HT1080 (cell line): ENCODE measurements at places on chromosomes 2 and 18.

GRCh38 chr18:366466-367061, 98.7 kb upstream of the THOC1 start:
- no peak for DNase-seq

- DNase-seq: peak; percentile 21
Measured at GRCh38 chr2:23436346-23437098, 51.5 kb downstream of the KLHL29 start.

DNA sequence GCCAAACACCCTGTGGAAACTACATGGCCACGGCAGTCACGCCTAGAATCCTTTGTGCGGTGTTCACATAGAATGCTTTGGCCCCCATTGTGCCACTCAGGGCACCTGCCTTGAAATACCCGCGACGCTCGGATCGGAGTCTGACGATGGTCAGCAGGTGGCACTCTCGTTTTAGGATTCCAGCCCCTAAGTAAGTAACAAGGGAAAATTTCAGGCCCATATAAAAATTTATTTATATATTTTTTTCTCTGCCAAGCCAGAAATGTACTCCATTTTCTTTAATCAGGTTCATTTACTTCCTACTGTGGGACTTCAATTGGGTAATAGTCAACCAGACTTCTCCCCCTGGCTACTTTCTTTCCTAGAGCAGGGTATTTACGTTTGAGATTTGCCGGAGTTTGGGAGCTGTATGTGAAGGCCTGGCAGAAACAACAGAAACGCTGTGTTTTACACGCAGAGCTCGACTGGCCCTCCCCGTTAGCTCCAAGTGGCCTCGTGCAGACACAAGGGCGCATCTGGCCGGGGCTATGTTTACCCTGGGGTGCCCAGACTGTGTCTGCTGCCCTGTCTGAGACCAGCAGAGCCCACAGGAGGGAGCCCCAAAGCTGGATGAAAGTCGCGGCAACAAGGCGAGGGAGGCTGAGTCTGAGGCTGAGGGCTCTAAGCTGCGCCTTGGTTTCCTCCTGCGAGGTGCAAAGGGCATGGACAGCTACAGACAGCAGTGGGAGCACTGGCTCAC, 41.6 kb downstream of the LRRC30 start:
- peak; percentile 62 for DNase-seq

GRCh38 chr18:67265464-67266245, 250.9 kb downstream of the DSEL start:
- peak; percentile 86 for DNase-seq

DNA sequence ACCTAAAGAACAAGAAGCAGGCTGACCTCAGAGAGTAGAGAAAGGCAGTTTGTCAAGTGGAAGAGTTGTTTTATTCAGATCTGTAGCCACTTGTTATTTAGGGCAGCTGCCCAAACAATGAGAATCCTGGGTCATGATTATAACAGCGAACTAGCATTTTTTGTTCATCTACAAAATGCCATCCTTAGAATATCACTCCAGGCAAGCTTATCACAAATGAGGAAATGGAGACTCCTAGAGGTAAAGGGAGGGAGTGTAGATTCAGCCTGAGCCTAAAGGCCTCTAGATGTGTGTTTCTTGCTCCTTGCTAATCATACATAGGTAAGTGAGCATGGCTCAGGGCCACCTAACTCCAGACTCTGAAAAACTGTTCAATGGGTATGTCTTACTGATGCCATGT, 126.1 kb downstream of the HNMT start:
- peak; percentile 57 for DNase-seq

- DNase-seq: no peak
Measured at GRCh38 chr2:133651861-133652260, 83.6 kb upstream of the NCKAP5 start.

- DNase-seq: no peak
Measured at GRCh38 chr2:122186761-122187222, 431.3 kb downstream of the TSN start.

- DNase-seq: peak; percentile 38
Measured at GRCh38 chr2:237774811-237775553, 23.6 kb upstream of the RBM44 start.

- peak; percentile 70 for DNase-seq
Measured at GRCh38 chr2:10412380-10412779, 35.7 kb downstream of the ODC1 start.

DNA sequence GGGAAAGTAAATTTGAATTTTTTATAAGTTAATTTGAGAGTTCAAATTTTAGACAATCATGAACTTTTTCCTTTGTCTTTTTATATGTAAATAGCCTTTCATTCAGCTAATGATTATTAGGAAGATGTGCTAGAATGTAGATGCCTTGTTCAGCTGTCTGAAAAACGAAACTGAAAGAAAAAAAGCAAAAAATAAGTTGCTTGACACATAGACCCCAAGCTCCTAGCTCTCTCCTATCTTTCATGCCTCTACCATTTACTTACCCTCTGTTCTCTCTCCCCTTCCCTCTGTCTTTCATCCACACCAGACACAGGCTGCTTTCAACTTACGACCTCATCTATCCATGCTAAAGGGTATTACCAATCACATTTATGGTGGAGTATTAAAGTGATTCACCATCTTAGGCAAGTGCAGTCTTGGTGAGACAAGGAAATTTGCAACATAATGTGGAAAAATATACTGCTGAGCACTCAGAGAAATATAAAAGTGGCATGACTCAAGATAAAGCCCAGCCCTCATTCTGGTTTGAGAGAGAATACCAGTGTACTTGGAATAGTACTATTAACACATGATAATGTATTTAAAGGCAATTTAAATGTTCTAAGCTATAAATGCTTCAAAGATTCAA, 425.6 kb downstream of the SUCLG1 start:
- DNase-seq: no peak

DNA sequence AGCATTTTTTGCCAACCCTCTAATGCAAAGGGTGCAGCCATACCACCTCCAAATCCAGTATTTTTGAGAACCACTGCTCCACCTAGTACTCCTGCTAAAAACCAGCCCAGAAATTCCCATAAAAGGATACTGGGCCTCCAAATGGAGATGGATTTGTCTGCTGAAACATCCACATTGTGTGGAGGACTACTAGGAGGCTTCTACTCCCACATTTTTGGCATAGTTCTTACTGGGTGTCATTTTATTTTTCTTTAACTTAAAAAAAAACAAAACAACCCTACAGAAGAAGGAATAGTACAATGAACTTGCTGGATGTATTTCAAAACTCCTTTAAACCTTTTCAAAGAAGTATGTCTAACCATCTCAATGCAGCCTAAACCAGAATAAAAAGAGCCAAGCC, 219.2 kb downstream of the SRBD1 start:
- DNase-seq: no peak

DNA sequence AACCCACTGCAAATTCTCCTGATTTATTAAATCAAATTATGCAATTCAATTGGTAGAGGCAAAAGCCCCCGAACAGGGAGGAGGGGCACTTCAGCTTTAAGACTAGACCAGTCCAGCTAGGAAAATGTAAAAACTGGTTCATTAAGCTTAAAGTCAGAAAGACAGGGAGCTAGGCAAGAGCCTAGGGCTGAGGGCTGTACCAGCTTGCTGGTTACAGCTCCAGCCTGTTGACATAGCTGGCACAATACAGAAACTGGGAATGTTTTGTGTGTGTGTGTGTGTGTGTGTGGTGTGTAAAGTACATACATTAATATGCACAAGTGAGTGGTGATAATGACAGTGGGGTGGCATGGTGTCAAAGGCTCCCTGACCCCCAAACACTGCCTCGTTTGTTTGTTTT, 307.0 kb upstream of the CELF4 start:
- no peak for DNase-seq

- peak; percentile 97 for DNase-seq
Measured at GRCh38 chr2:10405448-10405847, 42.7 kb downstream of the ODC1 start.

DNA sequence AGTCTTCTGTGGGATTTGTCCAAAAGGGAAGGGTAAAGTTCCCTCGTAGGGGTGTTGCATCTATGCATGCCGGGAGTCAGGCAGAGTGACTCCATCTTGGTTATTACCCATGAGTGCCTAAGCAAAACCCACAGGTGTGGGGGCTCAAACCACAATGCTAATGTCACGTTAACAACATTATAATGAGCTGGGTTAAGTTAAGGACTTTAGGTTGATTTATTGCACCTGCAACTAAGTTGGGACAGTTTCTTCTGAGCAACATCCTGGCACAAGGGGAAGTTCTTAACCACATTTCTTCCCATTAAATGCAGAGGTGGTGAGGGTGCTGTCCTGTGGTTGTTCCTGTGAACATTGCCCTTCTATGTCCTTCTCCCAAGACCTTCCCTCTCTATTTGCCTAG, 1596.8 kb upstream of the SLC39A10 start:
- DNase-seq: no peak

- no peak for DNase-seq
Measured at GRCh38 chr2:160859096-160859495, 301.1 kb upstream of the TANK start.

GRCh38 chr2:190214426-190215194, 105.0 kb downstream of the HIBCH start:
- no peak for DNase-seq

GRCh38 chr2:28163028-28163427, 229.6 kb upstream of the FOSL2 start:
- no peak for DNase-seq

- no peak for DNase-seq
Measured at GRCh38 chr2:65429786-65430602, 2.4 kb downstream of the SPRED2 start.

- no peak for DNase-seq
Measured at GRCh38 chr2:224990710-224991109, 51.6 kb downstream of the DOCK10 start.

- no peak for DNase-seq
Measured at GRCh38 chr2:2263196-2263829, 67.8 kb downstream of the MYT1L start.

GRCh38 chr2:227515742-227516141, 43.8 kb downstream of the AGFG1 start:
- DNase-seq: no peak

GRCh38 chr2:98900721-98901120, 35.3 kb downstream of the CRACDL start:
- no peak for DNase-seq

DNA sequence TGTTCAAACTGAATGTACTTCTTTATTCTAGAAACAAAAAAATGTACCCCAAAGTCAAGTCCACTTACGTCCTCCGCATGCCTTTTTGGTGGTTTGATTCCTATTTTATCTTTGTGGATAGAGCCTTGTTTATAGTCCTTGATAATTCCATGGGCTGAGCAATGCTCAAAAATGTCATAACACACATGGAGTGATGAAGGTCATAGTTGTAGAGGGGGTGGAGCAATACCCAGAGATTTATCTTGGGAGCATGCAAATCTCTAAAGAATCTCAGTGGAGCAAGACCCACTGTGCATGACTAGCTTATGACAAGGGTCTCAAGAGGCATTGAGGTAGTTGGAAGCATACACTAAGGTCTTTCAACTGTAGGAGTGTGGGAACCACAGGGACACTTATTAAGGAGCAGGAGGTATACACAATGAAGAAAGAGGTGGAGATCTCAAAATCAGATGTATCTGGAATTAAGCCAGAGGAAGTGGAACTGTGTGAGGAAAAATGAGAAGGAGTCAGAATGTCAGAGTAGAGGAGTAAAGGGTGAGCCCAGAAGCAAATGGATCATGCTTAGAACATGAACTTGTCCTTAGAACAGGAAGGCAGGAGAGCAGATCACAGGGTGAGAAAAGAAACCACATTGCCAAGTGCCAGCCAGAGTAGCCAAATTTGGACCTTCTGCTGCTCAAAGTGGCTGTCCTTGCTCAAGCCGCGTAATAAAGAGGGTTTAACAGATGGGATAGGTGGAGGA, 68.1 kb upstream of the STK39 start:
- DNase-seq: no peak

- no peak for DNase-seq
Measured at GRCh38 chr2:26754972-26755670, 9.0 kb upstream of the SLC35F6 start.
